IMR-90 (cell line): ENCODE measurements at places on chromosomes 2 and 18. TPM values are rescaled to one million over a fixed set of nuclear protein-coding genes. Genes with fewer than 3 reads are reported as not detected.

Gene PTRHD1
- total RNA-seq, result 11.7 and 17.2 TPM in 2 replicates

Gene KCTD1
- 4.7 and 5.0 TPM in 2 replicates for total RNA-seq

Gene C2orf72
- total RNA-seq, result 0.18 TPM in 1 of 2 replicates, not detected in the other

Gene DHRS9
- total RNA-seq, result not detected in 2 replicates

Gene RABL2A
- total RNA-seq, result 2.8 and 3.9 TPM in 2 replicates

Gene G6PC2
- not detected in 2 replicates for total RNA-seq

Gene UGT1A6
- not detected in 2 replicates for total RNA-seq

GRCh38 chr18:38933910-38934510, 1368.4 kb upstream of the CELF4 start:
- no peak for DNase-seq

DNA sequence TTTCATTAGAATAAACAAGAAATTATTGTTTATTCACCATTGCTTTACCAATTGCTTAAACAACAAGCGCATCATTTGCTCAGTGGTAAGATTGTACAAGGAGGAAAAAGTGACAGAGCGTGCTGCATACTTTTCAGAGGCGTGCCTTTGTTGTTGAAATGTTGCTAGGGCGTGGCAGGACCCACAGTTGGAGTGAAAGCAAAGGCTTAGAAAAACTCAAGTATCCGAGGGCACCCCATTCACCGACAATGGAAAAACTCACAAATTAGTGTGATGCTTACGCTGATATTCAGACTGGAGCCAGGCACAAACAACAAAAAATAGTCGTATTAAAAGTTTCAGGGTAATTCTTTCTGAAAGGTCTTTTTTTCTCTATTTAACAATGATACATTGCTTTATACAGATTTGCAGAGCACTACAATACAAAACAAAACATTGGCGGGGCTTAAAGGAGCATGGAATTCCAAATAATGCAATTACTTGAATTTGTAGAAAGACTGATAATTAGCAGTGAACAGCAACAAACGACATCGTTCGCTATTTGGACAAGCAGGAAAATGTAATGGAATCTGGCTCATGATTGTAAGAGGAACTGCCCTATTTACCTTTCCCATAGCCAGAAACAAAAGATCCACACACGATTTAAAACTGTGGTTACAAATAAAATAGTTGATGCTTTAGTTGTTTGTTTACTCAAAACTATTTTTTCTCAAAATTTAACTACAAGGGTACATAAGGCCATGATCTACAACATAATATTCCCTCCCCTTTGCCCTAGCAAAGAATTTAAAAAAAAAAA, 37.8 kb upstream of the RTTN start:
- no peak for DNase-seq

DNA sequence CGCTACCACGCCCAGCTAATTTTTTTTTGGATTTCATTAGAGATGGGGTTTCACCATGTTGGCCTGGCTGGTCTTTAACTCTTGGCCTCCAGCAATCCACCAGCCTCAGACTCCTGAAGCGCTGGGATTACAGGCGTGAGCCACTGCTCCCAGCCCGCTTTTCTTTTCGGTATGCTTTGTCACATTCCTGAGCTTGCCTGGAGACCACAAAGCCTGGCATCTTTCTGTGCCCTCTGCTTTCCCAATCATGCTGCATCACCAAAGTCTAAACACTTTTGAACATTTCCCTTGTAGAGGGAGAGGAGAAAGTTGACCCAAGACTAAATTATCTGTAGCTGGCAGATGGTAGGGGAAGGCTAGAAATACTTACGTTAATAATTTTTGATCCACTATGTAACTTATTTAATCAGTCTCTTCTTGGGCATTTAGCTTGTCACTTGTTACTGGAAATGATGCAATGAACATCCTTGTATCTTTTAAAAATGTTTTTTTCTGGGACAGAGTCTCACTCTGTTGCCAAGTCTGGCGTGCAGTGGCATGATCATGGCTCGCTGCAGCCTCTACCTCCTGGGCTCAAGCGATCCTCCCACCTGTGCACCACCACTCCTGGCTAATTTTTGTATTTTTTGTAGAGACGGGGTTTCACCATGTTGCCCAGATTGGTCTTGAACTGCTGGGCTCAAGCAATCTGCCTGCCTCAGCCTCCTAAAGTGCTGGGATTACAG, 2.7 kb upstream of the NPC1 start:
- no peak for DNase-seq

- no peak for DNase-seq
These were observed 7.7 kb downstream of the HMSD start for GRCh38 chr18:63956755-63957154.

DNA sequence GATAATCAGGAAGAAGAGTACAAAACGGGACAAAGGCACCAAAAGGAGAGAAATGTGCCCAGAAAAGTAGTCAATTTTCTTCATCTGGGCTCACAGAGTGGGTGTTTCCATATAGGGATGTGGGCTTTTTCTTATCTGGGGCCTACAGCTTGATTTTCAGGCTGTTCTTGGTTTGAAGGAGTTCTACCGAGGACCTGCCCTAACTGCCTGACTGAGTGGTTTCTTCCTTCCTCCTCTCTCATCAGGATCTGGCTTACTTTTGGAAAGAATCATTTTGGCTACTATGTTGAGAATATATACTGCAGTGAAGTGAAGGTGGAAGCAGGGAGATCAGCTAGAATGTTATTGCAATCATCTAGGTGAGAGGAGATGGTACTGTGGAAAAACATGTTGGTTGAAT, 316.7 kb downstream of the LRP1B start:
- DNase-seq, result no peak

- no peak for DNase-seq
These were observed 2.9 kb upstream of the B3GNT7 start for GRCh38 chr2:231392431-231393148.

DNA sequence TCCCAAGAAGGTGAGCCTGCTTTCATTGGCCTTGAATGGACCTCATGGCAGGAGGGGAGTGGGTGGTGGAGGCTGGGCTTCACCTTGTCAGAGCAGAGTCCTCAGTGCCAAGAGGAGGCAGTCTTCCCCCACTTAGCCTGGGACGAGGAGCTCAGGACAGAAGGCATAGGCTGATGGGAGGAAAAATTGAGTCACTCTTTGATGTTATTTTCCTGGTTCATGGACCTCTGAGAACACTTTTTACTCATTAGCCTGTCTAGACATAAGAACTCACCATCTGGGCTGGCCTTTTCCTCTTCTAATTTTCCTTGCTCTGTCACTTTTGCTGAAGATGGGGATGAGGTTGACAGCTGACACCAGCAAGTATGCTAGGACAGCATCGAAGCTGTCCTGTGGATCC, 225.7 kb upstream of the TNP1 start:
- DNase-seq, result peak; percentile 45

- DNase-seq, result peak; percentile 91
These were observed 107.7 kb downstream of the COL6A3 start for GRCh38 chr2:237306083-237306786.

DNA sequence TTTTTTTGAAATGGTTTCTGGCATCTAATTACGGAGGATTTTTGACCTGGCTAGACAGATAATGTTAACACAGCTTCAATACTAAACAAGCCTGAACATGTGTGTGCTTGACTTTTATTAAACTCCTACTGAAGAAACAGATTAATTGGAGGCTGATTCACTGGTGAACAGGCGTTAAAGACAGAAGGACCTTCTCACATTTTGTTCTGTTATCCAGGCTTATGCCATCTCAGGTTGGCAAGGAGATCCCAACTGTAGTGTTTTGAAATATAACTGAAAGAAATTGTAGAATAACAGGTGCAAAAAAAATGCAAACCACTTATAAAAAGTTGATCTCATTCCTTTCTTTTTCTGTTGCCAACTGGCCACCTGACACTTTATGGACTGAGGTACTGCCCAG, 269.6 kb downstream of the ARHGAP15 start:
- DNase-seq, result no peak

GRCh38 chr2:178700922-178701342, 106.3 kb downstream of the TTN start:
- DNase-seq, result peak; percentile 35

DNA sequence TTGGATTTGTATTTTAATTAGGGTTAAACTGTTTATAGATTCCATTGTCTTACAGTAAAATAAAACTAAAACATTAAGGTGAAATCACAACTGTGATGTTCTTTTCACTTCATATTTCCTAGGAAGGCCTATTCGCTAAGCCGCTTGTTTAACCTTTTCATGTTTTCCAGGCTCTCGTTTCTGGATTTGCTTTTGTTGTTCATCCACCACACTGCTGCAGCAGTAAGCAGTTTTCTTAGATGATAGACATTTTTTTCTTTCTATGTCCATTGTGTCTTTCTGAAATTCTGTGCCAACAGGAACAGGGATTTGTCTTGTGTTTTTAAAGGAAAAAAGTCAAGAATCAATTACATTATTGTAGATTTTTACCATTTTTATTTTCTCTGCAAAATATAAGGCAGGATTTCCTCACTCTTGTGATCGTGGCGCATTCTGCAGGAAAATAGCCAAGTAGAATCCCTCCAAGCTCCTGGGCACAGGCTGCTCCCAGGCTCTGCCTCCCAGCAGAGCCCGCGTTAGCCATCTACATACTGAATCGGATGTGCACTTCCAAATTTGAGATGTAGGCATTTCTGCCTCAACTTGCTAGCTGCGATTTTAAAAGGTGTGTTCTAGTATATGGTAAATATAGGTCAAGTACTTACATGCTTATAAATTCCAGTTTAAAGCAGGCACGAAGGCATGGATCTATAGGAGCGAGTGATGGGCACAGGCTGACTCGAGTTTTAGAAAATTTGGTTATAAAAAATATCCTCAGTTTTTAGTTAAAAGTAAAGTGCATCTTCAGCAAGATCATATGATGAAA, 10.2 kb downstream of the TSHZ1 start:
- DNase-seq, result no peak

- no peak for DNase-seq
These were observed 371.7 kb downstream of the TNS1 start for GRCh38 chr2:217631115-217631514.

GRCh38 chr2:213166109-213166508, 14.7 kb upstream of the IKZF2 start:
- no peak for DNase-seq
